ENCODE measurements at places on chromosomes 4 and X.

DNA sequence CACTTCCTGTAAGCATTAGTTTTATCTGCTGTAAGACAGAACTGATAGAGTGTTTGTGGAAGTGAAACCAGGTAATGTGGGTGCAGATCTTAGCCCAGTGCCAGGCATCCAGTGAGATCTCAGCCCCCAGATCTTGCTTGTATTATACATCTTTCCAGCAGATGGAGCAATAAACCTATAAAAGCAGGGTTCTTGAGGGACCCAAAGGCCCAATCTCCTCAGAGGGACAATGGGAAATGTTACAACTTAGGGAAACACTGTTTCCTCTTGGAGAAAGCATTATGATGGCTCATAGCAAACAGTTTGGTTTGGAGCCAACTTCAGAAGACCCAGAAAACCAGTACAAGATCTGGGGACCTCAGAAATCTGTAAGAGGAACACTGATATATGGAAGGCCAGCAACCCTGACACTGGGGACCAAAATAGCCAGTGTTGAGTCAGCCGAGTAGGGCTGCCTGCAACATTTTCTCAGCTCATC is 206.3 kb downstream of the SLC7A11 start:
- DNase-seq: no peak

- DNase-seq: no peak
Observed at GRCh38 chr4:61619528-61619927, 419.4 kb downstream of the ADGRL3 start.

- no peak for DNase-seq
Observed at GRCh38 chr4:13527981-13528820, 16.1 kb downstream of the NKX3-2 start.

DNA sequence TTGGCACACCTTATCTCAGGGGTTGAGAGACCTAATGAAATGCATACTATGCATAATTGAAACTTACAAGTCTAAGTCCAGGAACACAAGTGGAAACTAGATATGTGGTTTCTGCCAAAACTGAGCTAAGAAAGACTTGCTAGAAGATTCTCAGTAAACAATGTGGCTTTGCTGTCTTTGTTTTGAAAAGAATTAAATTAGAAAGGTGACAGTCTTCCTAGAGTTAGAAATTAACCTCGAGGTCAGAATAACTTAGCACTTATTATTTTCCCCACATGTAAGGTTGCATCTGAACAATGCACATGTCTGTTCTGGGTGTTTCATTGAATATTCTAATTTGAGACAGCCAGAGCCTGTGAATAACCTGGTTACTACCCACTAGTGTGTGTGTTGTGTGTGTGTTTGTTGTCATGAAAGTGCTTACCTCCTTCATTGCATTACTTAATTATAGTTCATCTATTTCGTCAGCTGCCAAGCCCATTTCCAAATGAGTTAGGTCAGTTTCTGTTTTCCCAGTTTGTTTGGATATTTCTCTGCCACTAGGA is 1.5 kb downstream of the EREG start:
- DNase-seq: no peak

DNA sequence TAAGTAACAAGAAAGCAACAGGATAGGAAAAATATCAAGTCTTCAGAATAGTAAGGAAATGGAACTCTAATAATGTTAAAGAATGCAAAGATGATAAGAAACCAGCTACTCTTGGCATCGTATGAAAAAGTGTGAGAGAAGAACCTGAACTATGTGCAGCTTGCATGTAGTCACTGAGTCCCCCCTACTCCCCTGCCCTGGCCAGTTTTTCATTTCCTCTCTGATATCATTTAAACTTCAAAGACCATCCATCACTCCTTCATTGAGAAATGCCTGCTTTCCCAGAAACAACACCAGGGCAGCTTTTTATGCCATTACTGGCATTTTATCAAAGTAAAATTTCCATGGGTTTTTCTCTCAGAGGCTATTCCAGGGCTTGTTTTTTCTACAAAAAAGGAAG is 28.1 kb downstream of the INPP4B start:
- no peak for DNase-seq

DNA sequence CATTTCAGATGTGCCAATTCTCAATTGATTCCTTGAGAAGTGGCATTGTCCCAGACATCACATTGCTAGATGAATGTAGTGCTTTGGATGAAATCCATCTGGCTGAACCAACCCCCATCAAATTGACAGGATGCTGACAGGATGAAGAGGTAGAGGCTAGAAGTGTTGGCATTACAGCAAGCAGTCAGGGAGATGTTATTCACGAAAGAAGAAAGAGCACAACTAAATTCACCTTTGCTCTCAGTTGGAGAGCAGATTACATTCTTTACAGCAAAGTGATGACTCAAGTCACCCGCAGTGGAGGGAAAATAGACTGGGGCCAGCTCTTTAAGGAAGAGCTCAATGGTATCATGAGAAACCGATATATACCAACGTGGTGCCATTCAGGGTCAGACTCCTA is 259.6 kb downstream of the C4orf33 start:
- DNase-seq: no peak

GRCh38 chr4:184747034-184747830 is 13.3 kb upstream of the CENPU start:
- no peak for DNase-seq

DNA sequence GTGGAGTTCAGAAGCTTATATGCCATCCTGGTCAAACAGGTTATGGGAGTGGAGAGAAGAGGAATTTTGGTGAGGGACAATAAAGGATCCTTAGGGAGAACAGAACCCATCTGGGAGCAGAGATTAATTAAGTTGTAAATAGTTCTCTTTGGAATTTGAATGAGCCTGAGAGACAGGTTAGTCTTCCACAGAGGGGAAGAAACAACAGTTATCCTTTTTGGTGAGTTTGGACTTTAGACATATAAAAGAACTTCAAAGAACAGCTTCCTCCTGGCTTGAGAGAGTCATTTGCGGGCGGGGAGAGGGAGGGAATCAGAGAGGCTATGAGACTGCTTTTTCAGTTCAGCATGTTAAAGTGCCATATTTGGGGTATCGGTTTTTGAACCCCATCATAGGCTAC is 793.3 kb upstream of the MAGEB2 start:
- no peak for DNase-seq

GRCh38 chr4:73589261-73589847 is 30.9 kb downstream of the RASSF6 start:
- DNase-seq: no peak

DNA sequence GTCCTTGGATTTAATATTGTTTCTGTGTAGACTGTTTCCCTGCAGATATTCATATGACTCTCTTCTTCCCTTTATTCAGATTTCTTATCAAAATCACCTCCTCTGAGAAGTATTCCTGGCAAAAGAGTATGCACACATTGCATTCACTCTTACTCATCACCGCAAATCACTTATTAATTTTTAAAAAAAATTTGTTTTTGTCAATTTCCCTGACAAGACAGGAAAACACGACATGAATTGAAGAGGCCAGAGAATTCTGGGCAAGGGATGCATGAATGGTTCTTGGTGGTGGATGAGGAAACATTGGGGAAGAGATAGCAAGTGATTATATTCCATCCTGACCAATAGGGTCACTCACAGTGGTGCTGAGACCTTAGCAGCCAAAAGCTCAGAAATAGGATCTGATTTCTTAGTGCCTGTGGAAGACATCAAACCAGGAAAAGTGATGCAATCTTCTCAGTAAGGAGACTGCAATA is 522.5 kb upstream of the AGA start:
- DNase-seq: no peak

DNA sequence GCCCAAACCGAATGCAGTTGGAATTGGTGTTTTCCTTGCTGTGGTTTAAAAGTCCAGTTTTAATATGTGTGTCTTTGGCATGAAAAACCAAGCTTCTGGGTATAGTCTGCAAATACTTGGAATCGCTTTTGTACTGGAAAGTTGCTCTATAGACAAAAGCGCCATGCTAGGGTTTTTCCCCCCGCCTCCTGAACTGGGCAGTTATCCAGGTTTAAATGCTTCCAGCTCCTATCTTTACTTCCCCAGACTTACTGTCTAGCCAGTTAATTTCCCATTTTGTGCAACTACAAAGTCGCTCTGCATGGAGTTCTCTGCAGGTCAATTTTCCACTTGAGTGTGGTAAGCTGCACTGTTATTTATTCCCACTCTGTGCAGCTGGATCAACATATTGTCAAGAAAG is 2.7 kb downstream of the RASL11B start:
- DNase-seq: no peak

- DNase-seq: no peak
Observed at GRCh38 chr4:16415751-16416150, 189.5 kb upstream of the TAPT1 start.

GRCh38 chr4:39476187-39476895 is 17.5 kb downstream of the LIAS start:
- DNase-seq: no peak

- no peak for DNase-seq
Observed at GRCh38 chr4:67922697-67923096, 38.9 kb upstream of the TMPRSS11D start.

GRCh38 chrX:420496-421223 is 34.0 kb upstream of the PPP2R3B start:
- DNase-seq: no peak

GRCh38 chrX:23764188-23764984 is 18.6 kb upstream of the SAT1 start:
- no peak for DNase-seq

- no peak for DNase-seq
Observed at GRCh38 chrX:9396930-9397329, 67.9 kb upstream of the TBL1X start.

GRCh38 chr4:10655968-10656367 is 28.6 kb downstream of the CLNK start:
- no peak for DNase-seq

- no peak for DNase-seq
Observed at GRCh38 chr4:70544279-70544868, 26.0 kb downstream of the AMTN start.

DNA sequence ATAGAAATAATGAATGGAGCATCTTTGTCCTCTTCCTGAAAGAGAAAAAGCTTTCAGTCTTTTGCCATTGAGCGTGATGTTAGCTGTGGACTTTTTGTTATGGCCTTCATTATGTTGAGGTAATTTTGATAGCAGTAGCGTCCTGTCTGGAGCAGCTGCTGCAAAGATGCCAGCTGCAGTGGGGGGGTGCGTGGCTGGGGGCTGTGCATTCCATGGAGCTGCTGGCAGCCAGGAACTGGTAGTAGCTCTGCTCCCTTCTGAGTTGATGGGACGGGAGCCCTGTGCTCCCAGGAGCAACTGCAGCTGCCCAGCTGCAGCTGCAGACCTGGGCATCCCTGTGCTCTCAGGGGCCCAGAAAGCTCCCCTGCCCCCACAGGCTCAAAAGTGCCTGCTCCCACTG is 50.4 kb downstream of the CCDC160 start:
- DNase-seq: no peak

DNA sequence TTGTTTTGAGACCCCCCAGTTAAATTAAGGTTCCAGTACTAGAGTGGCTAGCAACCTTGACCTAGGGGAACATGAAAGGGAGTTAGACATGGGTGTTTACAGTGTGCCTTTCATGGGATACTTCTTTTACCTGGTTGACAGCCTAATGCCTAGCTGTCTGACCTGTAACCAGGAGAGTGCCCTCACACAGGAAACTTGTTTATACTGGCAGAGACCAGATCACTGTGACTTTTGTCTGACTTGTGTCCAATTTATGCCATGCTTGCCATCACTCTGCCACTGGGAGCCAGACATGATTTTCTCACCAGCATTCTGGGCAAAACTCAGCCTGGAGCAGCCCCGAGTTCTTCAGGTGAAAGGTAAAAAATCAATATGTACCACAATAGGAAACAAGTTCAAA is 305.9 kb downstream of the CHIC1 start:
- no peak for DNase-seq

- no peak for DNase-seq
Observed at GRCh38 chr4:107312366-107312765, 276.3 kb upstream of the DKK2 start.

GRCh38 chrX:6574762-6575161 is 39.8 kb upstream of the VCX3A start:
- no peak for DNase-seq

DNA sequence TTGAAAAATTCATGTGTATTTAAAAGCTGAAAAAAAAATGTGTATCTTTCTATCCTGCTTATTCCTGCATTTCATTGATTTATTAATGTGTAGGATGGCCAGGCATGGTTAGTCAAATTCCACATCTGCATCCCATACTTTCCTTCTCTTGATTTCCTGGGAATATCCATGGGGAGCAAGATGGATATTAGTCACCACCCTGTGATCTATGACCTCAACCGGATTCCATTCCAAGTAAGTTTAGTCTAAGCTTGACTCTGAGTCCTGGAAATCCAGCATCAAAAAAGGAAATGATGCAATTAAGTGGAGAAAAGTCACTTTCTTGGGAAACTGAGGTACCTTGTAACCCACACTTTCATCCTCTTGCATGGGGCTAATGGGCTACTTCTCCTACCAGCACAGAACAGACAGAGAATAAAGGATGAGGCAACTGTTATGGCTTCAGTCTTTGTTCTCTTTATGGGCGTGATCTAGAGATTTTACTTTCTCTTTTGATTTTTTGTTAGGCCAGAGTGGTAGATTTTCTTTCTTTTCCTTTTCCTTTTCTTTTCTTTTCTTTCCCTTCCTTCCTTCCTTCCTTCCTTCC is 17.1 kb upstream of the BEX4 start:
- DNase-seq: no peak

- DNase-seq: no peak
Observed at GRCh38 chrX:39813631-39814277, 284.0 kb downstream of the BCOR start.

DNA sequence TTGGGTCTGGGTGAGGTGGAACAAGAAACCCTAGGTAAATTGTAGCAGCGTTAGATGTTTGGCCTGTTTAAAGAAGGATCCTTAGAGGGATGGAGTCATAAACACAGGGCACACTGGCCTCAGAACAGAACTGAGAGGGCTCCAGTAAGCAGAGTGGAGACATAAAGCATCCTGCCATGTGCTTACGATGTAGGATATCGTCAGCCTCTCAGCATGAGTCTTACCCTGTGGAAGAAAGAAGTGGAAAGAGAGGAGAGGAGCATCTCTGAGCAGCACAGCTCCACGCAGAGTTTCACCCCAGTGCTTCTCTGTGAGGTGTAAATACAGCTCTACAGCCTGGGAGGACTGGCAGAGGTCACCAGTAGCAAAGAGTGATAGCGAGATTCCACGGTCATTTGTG is 27.8 kb upstream of the SORBS2 start:
- no peak for DNase-seq

- no peak for DNase-seq
Observed at GRCh38 chrX:97619499-97619898, 735.8 kb downstream of the RPA4 start.

GRCh38 chr4:128123036-128123435 is 61.9 kb downstream of the LARP1B start:
- no peak for DNase-seq

DNA sequence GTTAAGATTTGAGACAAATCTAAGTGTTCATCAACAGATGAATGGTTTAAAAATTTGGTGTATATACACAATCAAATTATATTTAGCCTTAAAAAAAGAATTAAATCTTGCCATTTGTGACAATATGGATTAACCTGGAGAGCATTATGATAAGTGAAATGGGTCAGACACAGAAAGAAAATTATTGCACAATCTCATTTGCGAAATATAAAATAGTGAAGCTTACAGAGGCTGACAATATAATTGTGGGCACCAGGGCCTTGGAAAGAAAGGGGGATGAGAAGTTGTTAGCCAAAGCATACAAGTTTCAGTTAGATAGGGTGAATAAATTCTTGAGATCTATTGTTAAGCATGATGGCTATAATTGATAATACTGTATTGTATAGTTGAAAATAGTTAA is 883.0 kb downstream of the TECRL start:
- no peak for DNase-seq
